ENCODE measurements at places on chromosomes 2 and 18.

DNA sequence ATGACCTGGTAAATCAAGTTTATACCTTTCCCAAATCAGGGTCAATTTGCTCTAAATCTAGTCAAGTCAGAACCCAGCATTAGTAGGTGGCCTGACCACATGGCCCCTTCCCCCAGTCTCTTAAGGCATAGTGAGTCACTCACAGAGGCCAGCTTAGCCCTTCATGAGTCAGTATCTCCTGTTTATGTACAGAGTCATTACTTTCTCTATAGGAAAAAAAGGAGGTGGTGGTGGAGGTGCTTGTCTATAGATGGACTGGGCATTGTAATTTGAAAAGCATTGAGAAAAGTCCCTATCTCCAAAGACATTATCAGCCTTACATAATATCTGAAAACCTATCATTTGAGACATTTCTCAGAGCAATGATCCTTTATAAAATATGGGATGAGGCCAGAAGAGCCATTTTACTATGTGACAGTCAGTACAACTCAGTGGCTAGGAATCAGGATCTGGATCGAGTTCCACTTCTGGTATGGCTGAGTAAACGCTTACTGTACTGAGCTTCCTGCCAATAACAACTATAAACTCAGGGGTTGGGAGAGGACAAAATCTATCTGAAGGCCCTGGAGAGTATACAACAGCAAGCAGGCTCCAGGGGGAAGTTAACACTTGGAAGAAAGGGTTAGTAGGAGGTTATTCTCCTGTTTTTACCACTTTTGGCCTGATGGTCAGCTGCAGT lies 22.5 kb upstream of the SIGLEC15 start:
- DNase-seq, result no peak

DNA sequence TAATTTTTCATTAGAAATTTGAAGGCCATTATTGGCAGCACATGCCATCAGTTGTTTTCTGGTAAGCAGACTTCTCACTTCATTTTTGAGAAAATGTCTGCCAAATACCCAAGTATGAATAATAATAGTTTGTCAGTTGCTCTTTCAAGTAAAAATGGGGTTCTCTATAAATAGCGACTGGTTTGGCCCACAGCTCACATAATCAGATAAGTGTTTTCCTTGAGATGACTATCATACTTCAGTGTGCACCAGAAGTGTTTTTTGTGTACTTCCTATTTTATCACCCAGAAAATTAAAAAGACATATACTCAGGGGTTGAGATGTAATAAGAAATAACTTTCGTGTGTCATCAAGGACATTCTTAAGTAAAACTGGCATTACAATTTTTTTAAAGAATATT lies 147.1 kb downstream of the PHLPP1 start:
- no peak for DNase-seq

DNA sequence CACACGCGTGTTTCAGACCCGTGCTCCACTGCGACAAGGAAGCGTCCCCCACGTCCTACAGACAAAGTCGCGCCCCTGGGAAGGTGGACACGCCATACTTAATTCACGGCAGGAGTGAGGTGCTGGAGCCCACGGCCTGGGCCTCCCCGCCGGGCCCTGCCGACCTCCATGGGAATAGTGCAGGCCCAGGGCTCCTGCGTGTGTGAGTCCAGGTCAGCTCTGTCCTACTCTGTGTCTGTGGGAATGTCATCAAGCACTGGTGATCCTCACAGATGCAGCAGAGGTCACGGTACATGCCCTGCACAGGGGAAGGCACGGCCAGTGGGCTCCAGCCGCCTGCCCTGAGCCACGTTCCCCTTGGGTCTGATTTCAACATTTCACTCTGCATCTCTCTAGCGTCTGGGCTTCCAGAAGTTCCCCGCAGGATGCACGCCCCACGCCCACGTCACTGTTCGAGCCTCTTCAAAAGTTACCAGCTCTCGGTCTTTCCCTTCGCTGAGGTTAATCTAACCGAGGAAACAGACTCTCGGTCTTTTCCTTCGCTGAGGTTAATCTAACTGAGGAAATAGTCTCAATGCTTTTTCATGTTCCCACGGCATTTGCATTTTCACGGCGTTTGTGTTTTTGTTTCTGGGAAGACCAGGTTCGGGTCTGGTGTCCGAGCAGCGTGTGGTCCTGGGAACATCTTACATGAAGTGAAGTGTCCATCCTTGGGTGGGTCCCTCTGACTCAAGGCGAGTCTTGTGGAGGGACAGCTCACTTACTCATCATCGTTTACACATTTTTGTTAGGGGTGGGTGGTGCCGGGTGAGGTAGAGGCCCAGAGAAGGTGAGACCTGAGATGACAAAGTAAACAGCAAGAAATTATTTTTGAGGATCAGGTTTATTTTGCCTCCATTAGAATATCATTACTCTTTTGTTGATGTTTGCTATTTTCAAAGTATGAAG lies 157.3 kb upstream of the ALKAL2 start:
- no peak for DNase-seq

DNA sequence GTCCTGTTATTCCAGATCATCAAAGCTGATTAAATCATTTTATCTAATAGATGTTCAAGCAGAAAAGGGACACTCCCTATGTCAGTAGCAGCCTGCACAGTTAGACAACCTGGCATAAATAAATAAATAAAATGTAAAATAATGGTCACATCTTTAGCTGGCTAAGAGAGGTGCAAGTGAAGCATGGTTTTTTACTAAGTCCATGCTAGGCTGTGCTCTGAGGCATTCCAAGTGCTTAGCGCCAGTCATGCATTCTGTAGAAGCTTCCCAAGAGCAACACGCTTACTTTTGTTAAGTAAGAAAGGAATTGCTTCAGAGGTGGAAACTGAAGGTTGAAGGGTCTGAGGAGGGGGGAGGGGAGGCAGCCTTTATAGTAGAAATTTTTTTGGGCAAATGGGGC lies 351.2 kb downstream of the CDH2 start:
- no peak for DNase-seq

GRCh38 chr2:135874777-135875365 lies 1.4 kb downstream of the MCM6 start:
- DNase-seq, result no peak

DNA sequence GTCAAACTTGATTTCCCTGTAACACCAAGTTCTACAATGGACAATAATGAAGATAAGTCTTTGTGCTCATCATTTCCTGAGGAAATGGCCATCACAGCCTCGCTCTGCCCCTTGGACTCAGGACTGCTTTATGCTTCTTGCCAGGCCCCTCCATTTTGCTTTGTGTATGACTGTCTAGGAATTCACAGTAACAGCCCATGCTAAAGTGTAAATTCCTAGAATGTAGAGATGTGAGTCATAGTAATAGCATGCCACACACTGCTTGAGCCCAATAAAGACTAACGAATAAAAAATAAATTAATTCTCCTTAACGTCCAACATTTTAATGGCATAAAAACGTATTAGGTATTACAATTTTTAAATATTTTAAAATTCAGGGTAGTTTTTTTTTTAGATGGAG lies 226.5 kb downstream of the PID1 start:
- no peak for DNase-seq

DNA sequence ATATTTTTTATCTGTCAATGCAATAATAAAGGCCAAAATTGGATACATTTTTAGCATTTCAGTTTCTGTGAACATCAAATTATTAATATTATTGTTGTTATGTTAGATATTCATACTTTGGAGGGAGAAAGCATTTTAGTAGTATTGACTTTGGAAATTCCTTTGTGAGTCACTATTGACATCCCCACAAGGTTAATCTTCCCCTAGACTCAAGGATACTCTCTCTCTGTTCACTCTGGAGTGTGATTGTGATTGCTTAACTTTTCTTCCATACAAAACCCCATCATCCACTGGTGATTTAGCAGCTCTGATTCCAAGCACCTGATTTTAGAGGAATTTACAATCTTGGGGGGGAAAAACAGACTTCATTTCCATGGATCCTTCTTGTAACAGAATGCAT lies 352.0 kb downstream of the THSD7B start:
- no peak for DNase-seq

GRCh38 chr2:226037526-226037925 lies 638.0 kb downstream of the NYAP2 start:
- DNase-seq, result no peak

DNA sequence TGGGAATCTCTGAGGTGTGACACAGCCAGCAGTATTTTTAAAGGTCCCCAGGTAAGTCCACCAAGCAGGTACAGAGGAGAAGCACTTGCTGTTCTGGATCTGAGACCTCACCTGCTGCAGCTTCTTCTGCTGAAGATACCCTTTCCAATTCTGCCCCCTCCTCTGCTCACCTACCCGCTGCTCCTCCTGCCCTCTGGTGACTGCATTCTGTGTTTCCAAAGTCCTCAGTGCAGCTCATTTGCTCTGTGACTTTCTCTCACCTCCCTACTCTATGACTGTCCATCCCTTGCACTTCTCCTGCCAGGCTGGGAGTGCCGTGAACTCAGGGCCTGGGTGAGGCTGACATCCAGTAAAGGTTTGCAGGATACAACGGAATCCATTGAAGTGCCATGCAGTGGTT lies 205.2 kb upstream of the LYPD1 start:
- DNase-seq, result no peak

DNA sequence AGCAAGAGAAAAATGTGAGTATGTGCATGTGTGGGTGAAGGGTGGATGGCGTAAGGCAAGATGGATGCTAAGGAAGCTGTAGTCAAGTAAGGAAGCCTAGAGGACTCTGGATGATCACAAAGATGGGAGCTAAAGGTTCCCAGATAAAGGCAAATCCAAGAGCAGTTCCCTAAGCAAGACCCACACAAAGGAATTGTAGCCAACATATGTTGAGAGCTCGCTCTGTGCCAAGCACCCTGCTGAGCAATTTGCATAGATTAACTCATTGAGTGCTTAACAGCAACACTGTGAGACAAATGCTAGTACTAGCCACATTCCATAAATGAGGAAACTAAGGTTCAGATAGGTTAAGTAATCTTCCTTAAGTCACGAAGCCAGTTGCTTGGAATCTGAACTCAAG lies 132.6 kb downstream of the C1D start:
- no peak for DNase-seq

DNA sequence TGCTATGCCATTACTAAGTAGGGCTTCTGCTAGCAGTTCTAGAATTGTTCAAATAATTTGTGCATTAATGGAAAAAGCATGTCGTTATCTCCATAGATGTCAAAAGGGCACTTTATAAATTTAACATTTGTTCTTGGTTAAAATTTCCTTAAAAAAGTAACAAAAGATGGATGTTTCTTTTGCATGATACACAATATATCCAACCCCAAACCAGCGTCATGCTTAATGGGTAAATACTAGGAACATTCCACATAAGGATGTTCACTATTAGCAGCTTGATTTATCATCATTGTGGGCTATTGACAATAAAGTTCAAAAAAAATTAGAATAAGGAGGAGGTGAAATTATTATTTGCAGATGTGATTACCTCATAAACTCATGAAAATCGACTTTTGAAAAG lies 79.7 kb downstream of the GREB1L start:
- DNase-seq, result no peak

DNA sequence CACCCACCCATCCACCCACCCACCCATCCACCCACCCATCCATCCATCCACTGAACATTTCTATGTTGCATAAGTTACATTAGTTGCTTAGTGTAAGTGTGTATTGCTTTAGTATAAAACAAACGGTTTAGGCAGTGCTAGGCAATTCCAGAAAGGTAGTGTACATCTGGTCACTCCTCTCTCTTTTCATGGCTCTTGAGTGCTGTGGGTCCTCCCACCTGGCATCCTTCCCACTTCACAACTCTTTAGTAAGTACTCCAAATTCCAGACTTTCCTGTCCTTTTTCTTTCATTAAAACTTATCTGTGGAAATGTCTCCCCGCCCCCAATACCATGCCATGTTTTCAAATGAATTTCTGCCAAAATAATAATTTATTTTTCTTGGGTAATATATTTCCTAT lies 122.5 kb downstream of the PLEKHM3 start:
- peak; percentile 25 for DNase-seq

GRCh38 chr2:235264121-235264493 lies 229.7 kb upstream of the AGAP1 start:
- no peak for DNase-seq

- no peak for DNase-seq
Observed at GRCh38 chr18:3405713-3406112, 44.3 kb upstream of the TGIF1 start.

- DNase-seq, result peak; percentile 81
Observed at GRCh38 chr2:236180831-236181453, 12.8 kb upstream of the GBX2 start.

- no peak for DNase-seq
Observed at GRCh38 chr18:3440341-3440740, 9.6 kb upstream of the TGIF1 start.

DNA sequence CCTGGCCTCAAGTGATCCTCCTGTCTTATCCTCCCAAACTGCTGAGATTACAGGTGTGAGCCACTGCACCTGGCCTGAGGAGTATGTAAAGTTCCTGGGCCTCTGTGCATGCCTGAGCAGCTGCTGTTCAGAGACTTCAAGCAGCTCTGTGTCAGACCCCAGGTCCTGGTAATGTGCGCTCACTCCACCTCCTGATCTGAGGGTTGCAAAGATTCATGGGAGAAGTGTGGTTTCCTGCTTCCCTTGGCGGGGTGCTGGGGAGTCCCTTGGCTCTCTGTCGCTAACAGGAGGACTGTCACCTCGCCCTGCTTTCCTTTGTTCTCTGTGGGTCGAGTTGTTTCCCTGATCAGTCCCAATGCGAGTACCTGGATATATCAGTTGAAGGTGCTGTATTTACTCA lies 8.6 kb upstream of the IL36A start:
- DNase-seq, result no peak

DNA sequence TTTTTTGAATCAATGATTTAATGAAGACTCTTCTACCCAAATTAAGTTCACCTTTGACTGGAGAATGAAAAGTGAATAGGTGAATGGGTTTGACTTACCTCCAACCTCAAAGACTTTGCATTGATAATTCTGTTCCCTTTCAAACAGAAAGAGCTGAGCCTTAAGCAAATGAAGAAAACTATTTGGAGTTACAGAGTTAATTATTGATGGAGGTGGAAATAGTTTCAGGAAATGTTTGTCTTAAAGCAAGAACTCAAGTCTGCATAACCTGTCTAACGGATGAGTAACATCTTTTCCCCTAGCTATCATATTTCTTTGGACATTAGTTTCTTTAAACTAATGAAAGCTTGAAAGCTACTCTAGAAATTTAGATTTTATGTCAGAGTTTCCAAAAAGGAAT lies 166.5 kb downstream of the CERS6 start:
- no peak for DNase-seq

GRCh38 chr2:190973726-190974628 lies 40.0 kb downstream of the STAT1 start:
- DNase-seq, result no peak

DNA sequence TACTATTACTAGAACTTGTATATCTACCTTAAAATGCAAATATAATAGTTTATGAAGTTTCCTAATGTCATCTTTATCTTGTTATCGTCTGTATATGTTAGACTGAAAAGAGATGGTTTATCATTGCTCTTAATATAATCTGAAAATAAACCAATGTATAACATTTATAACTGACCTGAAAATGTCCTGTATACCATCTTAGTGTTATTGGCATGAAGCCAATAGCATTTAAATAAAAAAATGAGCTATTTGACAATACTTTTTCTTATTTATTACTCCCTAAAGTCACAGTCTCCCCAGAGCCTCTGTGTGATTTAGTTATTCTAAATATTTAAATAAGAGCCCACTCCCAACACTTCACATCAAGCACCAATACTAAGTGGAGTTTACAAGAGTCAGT lies 1.8 kb downstream of the VWC2L start:
- no peak for DNase-seq
